Left hindlimb (tissue), 1 donor: ENCODE measurements at places on chromosomes 4 and X.

GRCh38 chr4:43765514-43765913 lies 683.1 kb downstream of the KCTD8 start:
- no peak for DNase-seq

DNA sequence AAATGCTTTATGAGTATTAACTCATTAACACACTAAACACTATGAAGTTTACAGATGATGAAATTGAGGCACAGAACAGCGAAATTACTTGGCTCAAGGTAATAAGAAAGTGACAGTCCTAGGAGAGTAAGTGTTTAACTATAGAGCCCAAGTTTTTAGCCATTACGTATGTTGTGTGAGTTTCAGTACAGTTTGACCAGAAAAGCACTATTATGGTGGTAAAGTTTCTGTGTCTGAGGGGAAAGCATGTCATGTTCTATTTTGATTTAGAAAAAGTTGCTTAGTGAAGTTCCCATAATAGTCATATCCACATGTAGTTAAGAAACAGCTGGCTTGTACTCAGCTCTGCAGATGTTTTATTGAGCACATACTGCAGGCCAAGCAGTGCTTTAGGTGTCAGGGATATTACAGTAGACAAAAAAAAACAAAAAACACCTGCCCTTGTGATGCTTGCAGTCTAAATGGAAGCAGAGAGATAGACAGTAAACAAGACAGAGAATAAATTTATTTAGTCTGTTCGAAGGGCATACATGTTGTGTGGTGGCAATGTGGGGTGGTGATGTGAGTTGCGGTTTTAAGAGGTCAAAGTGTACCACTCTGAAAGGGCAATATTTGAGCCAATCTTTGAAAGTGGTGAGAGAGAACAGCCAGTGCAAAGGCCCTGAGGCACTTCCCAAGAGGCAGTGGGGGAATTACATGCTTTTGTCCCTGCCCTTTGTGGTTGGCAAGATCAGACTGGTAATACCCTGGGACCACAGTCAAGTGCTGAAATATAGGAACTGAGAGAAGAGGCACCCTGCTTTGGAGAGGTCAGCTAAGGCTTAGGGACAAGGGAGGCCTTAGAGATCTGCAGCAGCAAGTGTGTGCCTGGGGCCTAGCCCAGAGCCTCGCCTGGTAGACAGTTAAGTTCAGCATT lies 6.2 kb downstream of the TMEM131L start:
- no peak for DNase-seq

DNA sequence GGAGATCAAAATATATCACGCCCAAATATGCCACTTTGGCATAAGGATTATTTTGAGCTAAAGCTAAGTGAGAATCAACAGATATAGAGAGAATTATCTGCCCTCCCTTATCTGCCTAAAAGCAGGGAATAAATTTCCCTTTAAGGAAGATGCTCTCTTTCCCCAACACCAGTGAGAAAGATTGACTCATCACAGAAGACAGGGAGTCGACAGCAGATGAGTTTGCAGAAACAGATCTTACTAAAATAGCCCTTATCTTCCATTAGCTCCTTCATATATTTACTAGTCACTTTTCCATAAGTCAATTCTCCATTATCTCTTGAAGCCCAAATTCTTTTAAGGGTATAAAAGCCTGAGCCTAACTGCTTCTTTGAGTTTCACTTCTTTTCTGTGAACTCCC lies 156.6 kb downstream of the CAMK2D start:
- no peak for DNase-seq

- peak; percentile 52 for DNase-seq
Measured at GRCh38 chr4:15778289-15779241, at the start of gene CD38. CD38 (plus strand) TSS chr4:15778328; CDS start chr4:15778415, 87 bp downstream.

DNA sequence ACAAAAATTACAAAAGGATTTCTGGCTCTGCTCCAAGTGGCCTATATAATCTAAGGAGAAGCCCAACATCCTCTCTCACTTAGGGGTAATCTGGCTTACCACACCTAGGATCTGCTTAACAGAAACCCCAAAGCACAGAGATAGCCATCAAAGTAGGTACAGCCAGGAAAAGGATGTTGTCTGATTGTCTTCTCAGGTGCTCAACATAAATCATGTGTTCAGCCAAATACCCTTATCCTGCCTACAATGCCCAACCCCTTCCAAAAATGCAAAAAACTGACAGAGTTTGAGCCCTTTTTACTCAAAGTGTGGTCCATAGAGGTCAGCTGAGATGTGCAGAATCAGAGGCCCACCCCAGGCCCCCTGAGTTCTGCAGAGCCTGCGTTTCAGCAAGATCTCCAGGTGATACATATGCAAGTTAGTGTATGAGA lies 53.9 kb downstream of the PPM1K start:
- no peak for DNase-seq

- DNase-seq: no peak
Measured at GRCh38 chr4:120053911-120054310, 12.7 kb downstream of the MAD2L1 start.

GRCh38 chr4:140098455-140099160 lies 55.4 kb downstream of the MAML3 start:
- no peak for DNase-seq

DNA sequence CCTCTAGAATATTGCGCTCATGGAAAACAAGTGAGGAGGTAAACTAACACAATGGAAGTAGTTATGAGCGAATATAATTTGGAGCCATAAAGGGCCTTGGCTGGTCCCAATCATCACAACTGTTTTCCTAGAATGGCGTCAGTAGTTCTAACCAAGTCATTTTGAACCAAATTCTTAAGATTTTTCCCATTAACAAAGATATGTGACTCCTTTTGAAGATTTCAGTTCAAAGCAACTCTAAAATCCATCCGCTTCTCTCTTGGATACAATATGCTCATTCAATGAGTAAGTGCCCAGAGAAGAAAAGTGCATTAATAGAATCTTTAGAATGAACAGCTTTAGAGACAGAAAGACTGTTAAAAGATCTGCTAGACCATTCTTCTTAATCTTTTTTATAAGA lies 19.6 kb upstream of the MYOZ2 start:
- no peak for DNase-seq

DNA sequence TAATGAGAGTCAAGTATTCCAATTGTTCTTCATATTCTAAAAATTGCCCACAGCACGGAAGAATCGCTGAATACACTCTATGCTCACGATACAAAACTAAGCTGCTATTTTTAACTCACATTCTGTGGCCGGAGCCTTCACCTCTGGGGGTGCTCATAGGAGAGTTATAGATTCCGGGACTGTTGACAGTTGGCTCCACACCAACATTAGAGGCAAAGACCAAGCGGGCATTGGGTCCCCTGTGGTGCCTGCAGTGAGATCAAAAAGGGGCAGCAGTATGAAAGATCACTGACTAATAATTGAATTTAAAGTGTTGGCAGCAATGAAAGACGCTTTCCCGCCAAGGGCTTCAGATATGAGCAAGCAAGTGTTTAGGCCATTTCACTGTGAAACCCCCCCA lies 146.0 kb downstream of the TMEM144 start:
- no peak for DNase-seq

DNA sequence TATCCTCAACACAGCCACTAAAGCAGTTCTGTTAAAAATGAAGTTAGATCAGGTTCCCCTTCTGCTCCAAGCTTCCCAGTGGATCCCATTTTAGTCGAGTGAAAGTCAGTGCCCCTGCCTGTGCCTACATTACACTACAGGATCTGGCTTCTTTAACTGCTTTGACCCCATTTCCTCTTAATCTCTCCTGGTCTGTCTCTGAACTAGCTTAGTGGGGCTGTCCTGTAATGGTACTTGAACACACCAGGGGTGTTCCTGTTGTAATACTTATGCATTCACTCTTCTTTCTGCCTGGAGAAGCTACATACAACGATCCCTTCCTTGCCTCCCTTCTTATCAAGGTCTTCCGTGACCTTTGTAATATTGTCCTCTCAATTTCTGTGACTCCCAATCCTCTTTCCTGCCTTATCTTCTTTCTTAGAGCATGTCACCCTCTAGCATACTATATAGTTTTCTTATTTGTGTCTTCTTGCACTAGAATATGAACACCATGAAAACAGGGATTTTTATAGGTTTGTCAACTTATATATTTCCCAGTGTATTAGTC lies 16.7 kb downstream of the ARSJ start:
- DNase-seq: no peak

DNA sequence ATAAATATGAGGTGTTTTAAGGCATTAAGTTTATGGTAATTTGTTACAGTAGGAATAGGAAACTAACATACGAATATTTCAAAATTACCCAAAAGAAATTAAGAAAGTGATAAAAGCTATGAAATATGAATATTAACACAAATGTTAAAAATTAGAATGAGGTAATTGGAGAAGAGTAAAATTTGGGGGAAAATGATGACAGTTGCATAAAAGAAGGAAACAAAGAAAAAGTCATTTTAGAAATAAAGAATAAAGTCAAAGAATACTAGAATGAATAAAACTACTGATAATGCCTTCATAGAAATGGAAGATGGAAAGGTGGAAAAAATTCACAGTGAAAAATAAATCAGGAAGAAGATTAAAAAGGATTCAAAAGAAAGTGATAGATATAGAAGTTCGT lies 522.9 kb upstream of the NR3C2 start:
- no peak for DNase-seq

- no peak for DNase-seq
Measured at GRCh38 chrX:13090339-13091110, 46.1 kb upstream of the FAM9C start.

- DNase-seq: no peak
Measured at GRCh38 chr4:77959566-77960338, 97.1 kb downstream of the MRPL1 start.

GRCh38 chr4:95255396-95256107 lies 293.2 kb downstream of the UNC5C start:
- DNase-seq: no peak
